Colonic mucosa (tissue), 4 donors: ENCODE measurements at places on chromosomes 7 and 10. TPM values are rescaled to one million over a fixed set of nuclear protein-coding genes. Genes with fewer than 3 reads are reported as not detected.

DNA sequence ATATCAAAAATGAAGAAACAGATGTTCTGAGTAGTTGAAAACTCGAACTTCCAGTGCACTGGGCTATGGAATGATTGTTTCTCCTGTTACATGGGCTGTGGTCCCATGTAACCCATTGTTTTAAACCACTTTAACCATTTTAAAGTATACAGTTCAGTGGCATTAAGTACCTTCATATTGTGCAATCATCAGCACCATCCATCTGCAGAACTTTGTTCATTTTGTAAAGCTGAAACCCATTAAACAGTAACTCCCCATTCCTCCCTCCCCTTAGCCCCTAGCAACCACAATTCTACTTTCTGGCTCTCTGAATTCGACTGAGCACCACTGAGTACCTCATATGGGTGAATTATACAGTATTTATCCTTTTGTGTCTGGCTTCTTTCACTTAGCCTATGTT lies 217.4 kb downstream of the LRMDA start:
- H3K27ac ChIP-seq, result no peak overlapping the region
- H3K27me3 ChIP-seq, result no peaks in the 10 kb centered on the region
- H3K4me3 ChIP-seq, result no peak overlapping the region
- no peak for DNase-seq
- H3K4me1 ChIP-seq, result no peaks in the 10 kb centered on the region

The SAP25 gene
- total RNA-seq, result 5.5 TPM

The EN2 gene
- total RNA-seq, result not detected

DNA sequence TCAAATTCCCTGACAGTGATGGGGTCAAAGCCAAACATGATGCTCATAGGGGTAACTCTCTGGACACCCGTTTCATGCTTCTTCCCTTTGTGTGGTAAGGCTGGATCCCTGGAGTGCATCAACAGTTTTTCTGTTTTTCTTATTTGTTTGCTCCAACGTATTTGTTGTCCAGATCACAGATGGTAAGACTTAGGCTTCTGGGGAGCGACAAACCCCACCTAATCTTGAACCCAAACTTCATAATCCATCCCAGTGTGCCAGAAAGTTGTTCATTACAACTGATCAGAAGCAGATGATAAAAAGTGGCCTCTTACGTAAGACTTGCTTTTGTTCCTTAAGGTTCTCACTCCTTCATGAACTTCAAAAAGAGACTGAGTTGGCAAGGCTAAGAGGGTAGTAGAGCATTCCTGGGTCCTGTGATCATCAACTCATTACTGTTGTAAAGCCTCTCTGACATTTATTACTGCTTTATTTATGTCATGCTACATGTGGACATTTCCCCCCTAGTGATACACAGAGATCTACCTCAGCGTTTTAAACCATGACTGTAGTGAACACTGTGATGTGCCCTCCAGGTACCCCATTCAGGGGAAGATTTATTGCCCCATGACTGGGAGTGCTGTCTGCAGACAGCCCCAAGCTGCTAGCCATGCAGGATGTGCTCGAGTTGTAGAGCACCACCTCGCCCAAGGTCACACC lies 125.6 kb downstream of the CCDC71L start:
- no peak for DNase-seq
- no peaks in the 10 kb centered on the region for H3K4me1 ChIP-seq
- no peak overlapping the region for H3K27ac ChIP-seq
- no peak overlapping the region for H3K4me3 ChIP-seq
- H3K27me3 ChIP-seq, result no peaks in the 10 kb centered on the region

The GPR37 gene
- 1.5 TPM for total RNA-seq

DNA sequence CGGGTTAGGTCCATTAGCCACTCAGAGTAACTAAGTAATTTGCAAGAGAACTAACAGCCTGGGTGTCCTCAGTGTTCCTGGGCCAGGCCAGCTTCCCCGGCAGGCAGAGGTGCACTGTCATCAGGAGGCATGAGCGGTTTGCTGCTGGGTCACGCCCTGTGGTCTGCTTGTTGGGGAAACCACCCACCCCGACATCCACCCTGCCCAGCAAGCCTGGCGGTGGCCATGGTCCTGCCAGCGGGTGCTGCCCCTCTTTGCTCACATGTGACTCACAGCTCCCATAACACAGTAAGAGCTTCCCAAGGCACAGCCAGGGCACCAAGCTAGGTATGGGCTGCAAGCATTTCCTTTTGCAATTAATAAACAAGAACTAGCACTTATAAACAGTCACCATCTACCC lies 75.9 kb downstream of the RGS10 start:
- H3K27ac ChIP-seq, result no peak overlapping the region
- no peak for DNase-seq
- H3K4me3 ChIP-seq, result no peak overlapping the region
- no peaks in the 10 kb centered on the region for H3K27me3 ChIP-seq

The ZNF248 gene
- 8.2 TPM for total RNA-seq

The CRYGN gene
- total RNA-seq, result not detected

DNA sequence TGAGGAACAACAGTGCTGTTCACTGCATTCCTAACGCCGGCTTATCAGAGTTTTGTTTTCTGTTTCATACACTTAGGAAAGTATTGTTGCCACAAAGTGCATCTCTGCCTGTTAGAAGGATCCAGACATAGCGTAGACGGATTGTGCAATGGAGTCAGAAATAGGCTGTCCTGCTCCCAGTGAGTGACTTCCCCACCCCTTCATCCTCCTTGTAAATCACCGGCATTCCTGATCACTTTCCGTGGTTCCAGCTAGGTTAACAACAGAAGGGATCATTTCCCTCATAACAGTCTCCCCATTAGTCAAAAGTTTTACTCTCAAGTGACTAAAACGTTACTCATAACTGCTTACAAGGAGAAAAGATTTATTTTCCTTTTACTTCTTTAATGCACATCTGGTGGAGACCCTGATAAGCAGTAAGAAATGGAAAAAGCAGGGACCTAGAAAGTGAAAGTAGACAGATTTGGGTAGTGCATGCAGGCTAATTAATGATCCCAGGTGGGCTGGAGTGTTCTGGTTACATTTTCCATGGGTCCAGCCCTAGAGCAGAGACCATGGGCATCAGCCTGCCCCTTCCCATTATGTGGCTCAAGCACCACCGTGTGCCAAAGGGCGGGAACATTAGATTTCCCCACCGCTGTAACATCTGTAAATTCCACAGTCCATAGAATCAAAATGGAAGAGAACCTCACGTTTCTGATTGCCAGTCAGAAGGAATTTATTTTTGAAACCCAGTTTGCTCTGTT lies 395.1 kb upstream of the GALNT17 start:
- DNase-seq, result peak; percentile 46
- peaks cover 9% of the 10 kb centered on the region for H3K4me1 ChIP-seq
- peak overlapping the region; percentile 15 for H3K27ac ChIP-seq
- H3K4me3 ChIP-seq, result peak overlapping the region; percentile 5

GRCh38 chr7:19235680-19236079 lies 90.5 kb upstream of the FERD3L start:
- H3K36me3 ChIP-seq, result no peaks in the 10 kb centered on the region
- H3K27me3 ChIP-seq, result no peaks in the 10 kb centered on the region
- no peak overlapping the region for H3K27ac ChIP-seq
- no peak overlapping the region for H3K4me3 ChIP-seq

The ZP3 gene
- total RNA-seq, result 4.8 TPM

DNA sequence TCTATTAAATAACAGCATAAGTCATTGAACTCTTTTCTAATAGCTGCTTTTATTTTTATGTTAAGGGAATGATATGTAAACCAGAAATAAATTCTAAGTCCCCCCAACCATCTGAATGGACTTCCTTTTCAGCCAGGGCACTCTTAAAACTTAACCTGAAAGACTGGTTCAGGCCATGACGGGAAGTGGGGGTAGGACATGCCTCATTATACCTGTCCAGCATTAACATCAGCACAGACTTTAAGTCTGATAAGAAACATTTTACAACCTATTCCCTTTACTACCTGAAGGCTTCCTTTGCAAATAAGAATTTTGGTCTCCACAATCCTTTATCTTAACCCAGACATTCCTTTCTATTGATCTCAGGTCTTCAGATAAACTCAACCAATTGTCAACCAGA lies 56.0 kb upstream of the CYP2C18 start:
- no peak for DNase-seq
- no peaks in the 10 kb centered on the region for H3K36me3 ChIP-seq
- H3K27me3 ChIP-seq, result no peaks in the 10 kb centered on the region
- no peaks in the 10 kb centered on the region for H3K4me1 ChIP-seq
- H3K4me3 ChIP-seq, result no peak overlapping the region

DNA sequence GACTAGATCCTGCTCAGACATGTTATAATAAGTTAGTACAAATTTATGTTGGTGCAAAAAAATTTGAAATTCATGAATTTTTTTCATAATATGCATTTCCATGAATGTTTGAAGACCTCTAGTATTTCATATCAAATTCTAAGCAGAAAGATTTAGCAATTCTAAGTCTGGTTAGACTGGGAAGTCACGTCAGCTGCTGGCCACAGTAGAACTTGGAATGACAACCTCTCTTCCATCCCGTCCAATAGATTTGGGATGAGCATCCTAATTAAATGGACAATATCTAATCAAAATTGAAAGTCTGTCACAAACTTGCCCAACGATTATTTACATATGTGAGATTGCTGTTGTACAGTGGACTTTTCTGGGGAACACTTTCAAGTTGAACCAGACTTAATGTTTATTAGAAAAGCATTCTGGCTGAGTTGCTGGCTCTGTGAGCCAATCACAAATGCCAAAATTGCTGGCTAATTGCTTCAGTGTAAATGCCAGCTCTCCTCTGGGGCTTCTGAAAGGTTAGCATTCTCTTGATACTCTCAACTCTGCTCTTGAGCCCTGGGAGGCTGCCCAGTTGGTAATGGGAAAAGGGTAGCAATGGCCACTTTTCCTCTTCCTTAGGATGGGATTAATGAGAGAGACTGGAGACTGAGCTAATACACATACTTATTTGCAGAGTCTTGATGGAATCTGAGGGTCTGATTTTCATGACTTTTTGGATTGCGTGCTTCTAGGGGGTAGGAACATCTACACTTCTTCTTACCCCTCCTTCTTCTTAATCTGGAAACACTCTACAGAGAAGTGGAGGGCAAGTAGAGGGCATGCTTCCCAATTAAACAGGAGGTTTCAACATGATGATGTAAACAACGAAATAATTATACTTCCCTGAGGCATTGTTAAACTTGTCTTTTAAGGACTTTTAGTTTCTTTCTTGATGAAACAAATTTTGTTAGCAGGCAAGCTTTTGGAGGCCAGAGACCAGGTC lies 253.5 kb downstream of the BAMBI start:
- no peaks in the 10 kb centered on the region for H3K27me3 ChIP-seq
- DNase-seq, result no peak
- H3K27ac ChIP-seq, result no peak overlapping the region
- no peaks in the 10 kb centered on the region for H3K4me1 ChIP-seq
- no peak overlapping the region for H3K4me3 ChIP-seq
- H3K36me3 ChIP-seq, result no peaks in the 10 kb centered on the region

The POLR2J2 gene
- 5.9 TPM for total RNA-seq

The PBLD gene
- total RNA-seq, result 20.9 TPM

- no peaks in the 10 kb centered on the region for H3K4me1 ChIP-seq
- no peaks in the 10 kb centered on the region for H3K36me3 ChIP-seq
- H3K4me3 ChIP-seq, result no peak overlapping the region
- no peaks in the 10 kb centered on the region for H3K27me3 ChIP-seq
- no peak overlapping the region for H3K27ac ChIP-seq
Measured at GRCh38 chr10:132555648-132556575, 18.3 kb downstream of the INPP5A start.

DNA sequence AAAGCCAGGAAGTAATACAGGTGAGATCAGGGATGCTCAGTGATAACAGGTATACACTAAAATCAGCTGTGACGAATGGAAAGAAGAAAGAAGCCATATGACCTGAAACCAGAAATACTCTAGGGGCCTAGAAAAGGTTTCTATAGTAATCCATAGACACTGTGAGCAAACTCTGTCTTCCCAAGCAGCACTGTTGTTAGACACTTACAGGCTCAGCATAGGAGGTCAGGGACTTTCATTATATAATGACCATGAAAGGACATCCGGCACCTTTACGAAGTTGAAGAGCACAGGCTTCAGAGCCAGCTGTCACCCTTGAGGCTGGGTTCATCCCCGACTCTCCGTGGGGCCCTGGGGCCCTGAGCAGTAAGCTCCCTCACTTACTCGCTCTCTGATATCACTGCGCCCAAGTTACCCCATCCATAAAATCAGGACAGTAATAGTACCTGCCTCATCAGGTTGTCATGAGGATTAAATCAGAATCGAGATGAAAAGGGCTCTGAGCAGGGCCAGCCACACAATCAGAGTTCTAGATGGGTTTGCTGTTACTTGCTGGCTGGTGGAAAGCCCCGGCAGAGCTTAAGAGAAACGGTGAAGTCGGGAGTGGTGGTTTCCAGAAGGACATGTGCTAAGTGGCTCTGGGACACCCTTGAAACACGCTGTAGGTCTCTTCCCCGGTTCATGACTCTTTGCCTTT lies 79.5 kb downstream of the ITIH5 start:
- H3K27me3 ChIP-seq, result no peaks in the 10 kb centered on the region
- no peak overlapping the region for H3K4me3 ChIP-seq
- no peaks in the 10 kb centered on the region for H3K4me1 ChIP-seq
- no peak overlapping the region for H3K27ac ChIP-seq
- DNase-seq, result no peak

DNA sequence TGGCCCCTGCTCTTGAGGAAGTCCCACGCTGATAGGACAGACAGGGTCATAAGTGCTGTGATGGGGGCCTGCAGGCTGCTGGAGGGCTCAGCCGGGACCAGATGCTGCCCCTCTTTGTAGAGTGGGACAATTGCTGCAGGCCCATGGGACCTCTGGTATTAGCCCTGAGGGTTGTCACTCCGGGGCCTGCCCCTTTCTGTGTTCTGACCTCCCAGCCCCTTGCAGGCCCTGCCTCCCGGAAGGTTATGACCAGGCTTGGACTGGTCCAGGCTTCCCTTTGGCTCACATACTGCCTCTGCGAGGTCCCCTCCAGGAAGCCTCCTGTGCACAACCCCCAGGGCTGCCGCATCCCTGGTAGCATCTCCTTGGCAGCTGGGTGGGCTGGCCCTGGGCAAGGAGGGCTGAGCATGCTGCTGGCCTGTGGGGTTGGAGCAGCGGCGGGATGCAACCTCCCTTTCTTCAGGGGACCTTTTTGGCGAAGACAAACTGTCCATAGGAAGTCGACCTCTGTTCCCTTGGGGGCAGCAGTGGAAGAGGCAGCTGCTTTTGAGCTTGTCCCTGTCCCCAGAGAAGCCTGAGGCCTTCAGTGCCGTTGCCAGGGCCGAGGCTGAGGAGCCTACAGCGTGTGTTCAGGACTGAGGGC lies 8.8 kb downstream of the LIMK1 start:
- H3K27me3 ChIP-seq, result no peaks in the 10 kb centered on the region
- peak overlapping the region; percentile 55 for H3K27ac ChIP-seq
- H3K36me3 ChIP-seq, result no peaks in the 10 kb centered on the region
- H3K4me1 ChIP-seq, result peaks cover 7% of the 10 kb centered on the region
- no peak for DNase-seq
- no peak overlapping the region for H3K4me3 ChIP-seq

The VPS37D gene
- total RNA-seq, result 0.62 TPM

GRCh38 chr10:109480836-109481235 lies 442.5 kb downstream of the XPNPEP1 start:
- no peaks in the 10 kb centered on the region for H3K27me3 ChIP-seq
- DNase-seq, result no peak
- no peak overlapping the region for H3K27ac ChIP-seq
- H3K4me1 ChIP-seq, result no peaks in the 10 kb centered on the region
- H3K4me3 ChIP-seq, result no peak overlapping the region

The HMX3 gene
- total RNA-seq, result 0.64 TPM

The COBL gene
- 36.8 TPM for total RNA-seq

The FFAR4 gene
- 44.2 TPM for total RNA-seq

- H3K27ac ChIP-seq, result no peak overlapping the region
- H3K4me1 ChIP-seq, result peaks cover 14% of the 10 kb centered on the region
Measured at GRCh38 chr10:69911613-69912528, 110.2 kb downstream of the COL13A1 start.

GRCh38 chr7:1274121-1274875 lies 41.6 kb downstream of the UNCX start:
- no peak for DNase-seq
- H3K27ac ChIP-seq, result no peak overlapping the region
- H3K4me3 ChIP-seq, result no peak overlapping the region
- H3K36me3 ChIP-seq, result no peaks in the 10 kb centered on the region
- H3K27me3 ChIP-seq, result peaks cover 2% of the 10 kb centered on the region
- no peaks in the 10 kb centered on the region for H3K4me1 ChIP-seq
